ENCODE measurements at places on chromosomes 7 and 10. TPM values are rescaled to one million over a fixed set of nuclear protein-coding genes. Genes with fewer than 3 reads are reported as not detected.
A peak's percentile ranks its signal among the peaks of the same experiment; 100 is the strongest.

Gene POLR1F
- total RNA-seq: 15.8 TPM

Gene SMARCD3
- total RNA-seq: 8.3 TPM

Gene FKBP6
- not detected for total RNA-seq

Gene TWIST1
- 2.5 TPM for total RNA-seq

Gene GPR141
- total RNA-seq: not detected

Gene PPP1R17
- not detected for total RNA-seq

Gene RBM20
- 2.1 TPM for total RNA-seq

Gene CYP3A4
- total RNA-seq: not detected

GRCh38 chr7:147014286-147014955 lies 897.8 kb downstream of the CNTNAP2 start:
- DNase-seq: no peak

DNA sequence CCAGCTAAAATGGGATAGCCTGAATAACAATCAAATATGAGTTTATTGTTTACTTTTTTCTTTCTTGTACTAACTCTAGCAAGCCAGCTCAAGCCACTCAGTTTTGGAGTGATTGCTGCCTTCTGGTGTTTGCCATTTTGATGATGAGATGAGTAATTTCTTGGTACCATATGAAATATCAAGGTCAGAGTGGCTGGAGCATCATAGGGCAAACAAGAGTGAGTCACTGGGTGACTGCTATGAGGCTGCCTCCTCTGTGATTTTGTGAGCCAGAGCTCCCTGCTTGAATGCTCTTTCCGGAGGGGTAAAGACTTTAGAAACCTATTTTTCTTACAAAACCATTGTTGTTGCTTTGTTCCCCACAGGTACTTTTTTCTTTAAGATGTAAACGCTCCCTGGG lies 295.6 kb downstream of the PRKG1 start:
- DNase-seq: no peak

- DNase-seq: no peak
Measured at GRCh38 chr10:28554009-28554408, 21.1 kb downstream of the WAC start.

- no peak for DNase-seq
Measured at GRCh38 chr7:87220026-87220733, 648 bp upstream of the TMEM243 start.

- DNase-seq: no peak
Measured at GRCh38 chr7:106618480-106618879, 42.5 kb downstream of the CCDC71L start.

DNA sequence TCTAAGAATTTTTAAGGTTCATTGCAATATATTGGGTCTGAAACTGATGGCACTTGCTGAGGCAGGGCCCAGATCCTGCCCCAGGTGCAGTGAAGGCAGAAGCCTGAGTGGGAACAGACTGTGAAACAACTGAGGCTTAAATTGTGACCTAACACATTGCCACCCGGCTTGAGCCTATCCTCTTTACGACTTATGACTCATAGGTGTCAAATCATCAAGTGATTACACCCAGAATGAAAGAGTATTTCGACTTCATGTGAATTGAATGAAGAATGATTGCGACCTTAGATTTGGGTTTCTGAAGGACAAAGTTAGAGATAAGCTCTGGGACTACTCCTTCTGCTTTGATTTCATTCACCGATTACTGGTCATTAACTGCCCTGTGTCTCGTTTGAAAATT lies 200.9 kb downstream of the CREB5 start:
- DNase-seq: no peak

GRCh38 chr7:158110661-158111048 lies 477.0 kb downstream of the PTPRN2 start:
- DNase-seq: no peak

DNA sequence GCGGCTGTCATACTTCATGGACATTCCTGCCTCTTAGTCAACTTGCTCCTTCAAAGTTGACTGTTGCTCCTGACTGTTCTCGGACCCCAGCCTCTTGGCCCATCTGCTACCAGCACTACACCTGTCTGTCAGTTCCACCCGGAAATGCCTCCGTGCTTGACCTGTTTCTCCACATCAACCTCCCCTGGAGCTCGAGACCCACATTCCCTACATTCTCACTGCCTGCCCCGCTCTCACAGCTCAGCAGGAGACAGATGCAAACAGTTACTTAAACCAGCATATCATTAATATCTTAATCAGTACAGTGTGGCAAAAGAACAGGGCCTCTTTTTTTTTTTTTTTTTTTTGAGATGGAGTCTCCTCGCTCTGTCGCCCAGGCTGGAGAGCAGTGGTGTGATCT lies 174.3 kb downstream of the NRP1 start:
- no peak for DNase-seq

DNA sequence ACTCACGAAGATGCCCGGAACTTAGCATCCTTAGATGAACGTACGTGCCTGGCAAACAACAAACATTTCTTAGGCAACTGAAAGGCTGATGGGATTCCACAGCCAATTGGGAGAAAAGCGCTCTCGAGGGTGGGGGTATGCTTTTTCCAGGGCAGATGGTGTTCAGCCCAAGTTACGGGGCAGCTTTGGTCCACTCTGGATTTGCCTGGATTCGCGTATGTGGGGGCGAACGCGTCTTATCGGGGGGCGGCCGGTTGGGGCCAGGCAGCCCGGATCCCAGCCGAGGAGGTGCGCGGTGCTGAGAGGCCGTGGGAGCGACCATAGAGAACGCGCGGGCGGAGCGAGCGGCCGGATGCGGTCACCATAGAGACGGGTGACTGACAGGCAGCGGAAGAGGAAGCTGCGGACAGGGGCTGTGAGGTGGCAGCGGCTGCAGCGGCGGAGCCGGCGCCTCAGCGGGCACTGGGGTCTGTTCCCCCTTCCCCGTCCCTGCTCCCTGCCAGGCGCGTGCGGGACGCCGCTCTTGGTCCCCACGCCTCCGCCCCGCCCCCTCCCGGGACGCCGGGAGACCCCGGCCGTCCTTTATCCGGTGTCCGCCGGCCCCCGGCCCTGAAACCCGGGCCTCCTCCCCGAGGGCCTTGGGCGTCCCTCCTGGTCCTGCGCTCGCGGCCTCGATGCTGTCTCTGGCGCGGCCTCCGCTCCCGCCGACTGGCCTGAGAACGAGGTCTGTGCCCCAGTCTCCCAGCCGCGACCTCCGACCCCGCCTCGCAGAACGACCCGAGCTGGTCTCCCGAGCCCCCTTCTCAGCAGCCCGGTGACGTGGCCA lies at the start of gene CHPF2:
Gene CHPF2 (plus strand): TSS at position 393 of the 826 bp plus-strand sequence. CDS start 1,529 bp downstream, outside the sequence.
- DNase-seq: peak; percentile 53

DNA sequence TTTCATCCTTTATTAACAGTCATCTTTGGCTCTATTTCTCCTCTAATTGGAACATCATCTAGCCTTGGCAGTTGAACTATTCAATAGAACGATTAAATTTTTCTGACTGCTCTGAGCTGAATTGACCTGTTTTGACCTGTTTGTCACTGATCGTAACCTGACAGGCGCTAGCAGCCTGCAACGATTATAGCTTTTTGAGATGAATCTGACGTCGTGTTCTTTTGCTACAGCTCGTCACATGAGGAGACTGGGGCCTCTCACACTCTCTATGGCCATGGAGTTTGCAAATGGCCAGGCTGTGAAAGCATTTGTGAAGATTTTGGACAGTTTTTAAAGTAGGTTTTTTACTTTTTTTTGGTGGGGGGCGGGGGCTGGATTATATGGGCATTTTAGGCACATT lies 229.8 kb downstream of the FOXP2 start:
- no peak for DNase-seq

GRCh38 chr7:139124084-139124914 lies 14.8 kb upstream of the ZC3HAV1 start:
- DNase-seq: no peak

DNA sequence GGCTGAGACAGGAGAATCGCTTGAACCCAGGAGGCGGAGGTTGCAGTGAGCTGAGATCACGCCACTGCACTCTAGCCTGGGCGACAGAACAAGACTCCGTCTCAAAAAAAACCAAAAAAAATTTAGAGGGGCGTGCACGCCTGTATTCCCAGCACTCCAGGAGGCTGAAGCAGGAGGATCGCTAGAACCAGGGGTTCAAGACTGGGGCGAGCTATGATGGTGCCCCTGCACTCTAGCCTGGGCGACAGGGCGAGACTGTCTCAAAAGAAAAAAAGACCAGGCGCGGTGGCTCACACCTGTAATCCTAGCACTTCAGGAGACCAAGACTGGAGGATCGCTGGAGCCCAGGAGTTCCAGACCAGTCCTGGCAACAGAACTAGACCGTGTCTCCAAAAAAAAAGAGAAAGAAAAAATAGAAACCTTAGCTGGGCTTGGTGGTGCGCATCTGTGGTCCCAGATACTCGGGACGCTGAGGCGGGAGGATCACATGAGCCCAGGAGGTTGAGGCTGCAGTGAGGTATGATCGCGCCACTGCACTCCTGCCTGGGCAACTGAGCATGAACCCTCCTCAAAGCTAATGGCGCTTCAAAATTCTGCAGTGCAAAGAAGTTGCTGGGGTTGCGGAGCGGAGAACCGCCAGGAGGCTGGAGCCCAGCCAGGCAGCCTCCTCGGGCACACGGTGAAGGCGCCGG lies 382 bp upstream of the MBLAC1 start:
- no peak for DNase-seq

GRCh38 chr7:13139436-13139835 lies 452.0 kb downstream of the ARL4A start:
- DNase-seq: no peak

DNA sequence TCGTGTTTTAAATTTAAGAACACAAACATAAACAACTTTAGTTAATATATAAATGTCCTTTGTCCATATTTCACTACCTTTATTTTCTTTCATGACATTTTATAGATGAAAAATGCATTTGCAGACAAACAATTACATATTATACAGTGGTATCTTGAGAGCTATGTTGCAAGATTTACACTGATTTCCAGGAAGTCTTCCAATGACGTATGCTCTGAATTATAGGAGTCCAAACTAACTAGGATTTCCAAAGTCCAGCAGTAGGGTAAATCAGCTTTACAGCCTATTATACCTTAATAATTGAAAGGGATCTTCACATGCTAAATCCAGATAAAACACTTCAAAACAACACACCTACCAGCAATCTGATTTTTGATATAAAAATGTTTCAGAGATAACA lies 69.4 kb downstream of the HYCC1 start:
- no peak for DNase-seq

GRCh38 chr7:40726559-40726958 lies 591.8 kb downstream of the SUGCT start:
- no peak for DNase-seq

DNA sequence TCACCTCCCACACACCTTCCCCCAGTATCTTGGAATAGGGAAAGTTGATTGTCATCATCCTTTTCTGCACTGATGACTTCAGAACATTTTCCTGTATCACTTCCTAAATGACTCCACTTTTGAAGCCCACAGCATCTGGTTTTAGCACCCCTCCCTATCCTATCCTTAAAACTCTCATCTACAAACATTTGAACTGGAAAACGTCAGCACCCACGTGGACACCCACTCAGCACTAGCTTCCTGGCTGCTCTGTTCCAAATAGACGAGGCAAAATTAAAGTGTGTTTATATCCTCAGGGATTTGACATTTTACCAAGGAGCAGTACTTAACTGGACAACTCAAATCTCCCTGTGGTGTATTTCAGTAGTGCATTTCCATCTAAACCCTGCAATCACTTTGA lies 73.9 kb downstream of the REEP3 start:
- no peak for DNase-seq

DNA sequence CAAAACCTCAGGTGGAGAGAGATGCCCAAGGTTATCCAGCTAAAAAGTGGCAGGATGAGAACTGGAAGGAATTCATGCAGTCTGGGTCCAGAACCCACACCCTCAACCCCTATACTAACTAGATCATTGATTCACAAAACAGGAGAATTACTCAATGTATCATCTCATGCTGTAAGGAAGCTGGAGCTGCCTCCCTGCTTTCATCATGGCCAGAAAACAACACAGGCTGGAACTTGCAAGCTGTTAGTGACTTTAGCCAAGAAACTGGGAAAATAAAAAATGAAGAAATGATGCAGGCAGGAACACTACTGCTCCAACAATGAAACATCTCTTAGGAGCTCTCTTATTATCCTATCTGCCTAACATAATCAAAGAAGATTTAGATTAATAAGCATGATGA lies 619.8 kb upstream of the CELF2 start:
- no peak for DNase-seq

GRCh38 chr10:34124522-34125035 lies 690.5 kb downstream of the PARD3 start:
- DNase-seq: no peak

DNA sequence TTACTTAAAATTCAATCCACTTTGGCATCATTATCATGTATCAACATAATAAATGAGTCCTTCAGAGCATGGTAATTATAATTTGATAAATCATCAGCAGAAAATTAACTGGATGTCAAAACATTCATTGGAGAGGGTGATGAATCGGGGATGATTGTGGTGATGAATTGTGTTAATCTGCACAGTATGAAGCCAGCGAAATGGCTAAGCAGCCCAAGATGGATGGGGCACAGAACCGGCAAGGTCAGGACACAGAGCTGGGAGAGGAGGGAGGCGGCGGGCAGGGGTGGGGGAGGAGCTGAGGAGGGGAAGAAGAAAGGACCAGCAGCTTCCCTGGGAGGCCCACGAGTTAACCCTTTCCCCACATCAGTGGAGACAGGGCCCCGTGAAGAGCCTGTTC lies 536.1 kb downstream of the LRMDA start:
- DNase-seq: no peak
